Smooth muscle cell of the brain vasculature (primary cell): ENCODE measurements at places on chromosomes 7 and 10.

- DNase-seq, result no peak
These were observed 10.9 kb downstream of the MACC1 start for GRCh38 chr7:20206104-20206896.

- no peak for DNase-seq
These were observed 65.8 kb upstream of the LAMB4 start for GRCh38 chr7:108196004-108196403.

DNA sequence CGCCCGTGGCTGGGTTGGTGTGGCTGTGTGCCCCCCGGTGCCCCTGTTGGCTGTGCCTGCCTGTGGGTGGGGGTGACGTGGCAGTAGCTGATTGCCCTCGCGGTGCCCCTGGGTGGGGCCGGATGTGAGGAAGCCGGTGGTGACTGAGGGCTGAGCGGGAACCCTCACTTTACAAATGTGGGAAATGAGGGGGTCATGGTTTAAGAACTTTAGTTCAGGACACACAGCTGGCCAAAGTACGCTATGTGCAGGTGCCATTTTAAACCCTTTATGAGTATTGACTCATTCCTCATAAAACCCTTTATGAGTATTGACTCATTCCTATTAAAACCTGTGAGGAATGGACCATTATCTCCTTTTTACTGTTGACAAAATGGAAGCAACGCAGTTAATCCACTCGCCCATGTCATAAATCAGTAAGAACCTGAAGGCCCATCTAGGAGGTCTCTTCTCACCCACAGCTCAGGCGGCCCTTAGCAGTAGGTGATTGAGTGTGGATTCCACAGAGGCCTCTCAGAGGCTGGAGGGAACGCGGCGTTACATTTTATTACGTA, 290.1 kb upstream of the COBL start:
- no peak for DNase-seq

- DNase-seq, result no peak
These were observed 166.3 kb downstream of the GRID1 start for GRCh38 chr10:86200269-86200668.

DNA sequence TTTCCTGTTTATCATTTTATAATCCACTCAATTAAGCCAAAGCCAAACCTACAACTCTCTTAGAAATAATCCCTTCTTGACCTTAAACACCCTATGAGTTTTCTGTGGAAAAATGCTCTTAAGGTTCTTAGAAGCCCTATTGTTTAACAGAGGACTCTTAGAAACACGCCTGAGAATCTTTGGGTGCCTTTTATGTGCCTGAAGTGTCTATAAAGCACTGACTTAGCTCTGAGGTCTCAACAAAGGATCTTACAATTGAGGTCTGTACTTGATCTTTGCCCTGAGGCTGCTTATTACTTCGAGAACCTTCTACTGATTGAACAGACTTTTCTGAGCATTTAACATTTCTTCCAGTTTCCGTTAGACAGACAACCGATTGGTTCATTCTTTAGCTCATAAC, 353.3 kb upstream of the SORCS1 start:
- no peak for DNase-seq

- no peak for DNase-seq
These were observed 25.5 kb downstream of the RBM17 start for GRCh38 chr10:6114299-6114698.

DNA sequence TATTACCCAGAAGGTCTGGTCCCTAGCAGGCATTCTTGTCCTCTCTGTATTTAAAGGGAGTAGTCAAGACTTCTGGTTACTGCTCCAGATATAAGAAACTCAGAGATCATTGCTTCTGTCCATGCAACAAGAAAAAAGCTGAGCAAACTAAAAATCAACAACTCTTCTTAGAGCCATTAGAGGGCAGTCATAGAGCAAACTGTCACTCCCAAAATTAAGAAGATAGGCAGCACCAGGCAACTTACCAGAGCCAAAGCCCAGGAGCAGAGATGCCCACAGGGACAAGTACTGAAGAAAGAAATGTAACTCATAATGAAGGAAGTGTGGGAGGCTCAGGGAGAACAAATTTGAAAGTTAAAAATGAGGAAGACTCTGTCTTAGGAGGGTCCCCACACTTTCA, 472.9 kb upstream of the COBL start:
- DNase-seq, result no peak

DNA sequence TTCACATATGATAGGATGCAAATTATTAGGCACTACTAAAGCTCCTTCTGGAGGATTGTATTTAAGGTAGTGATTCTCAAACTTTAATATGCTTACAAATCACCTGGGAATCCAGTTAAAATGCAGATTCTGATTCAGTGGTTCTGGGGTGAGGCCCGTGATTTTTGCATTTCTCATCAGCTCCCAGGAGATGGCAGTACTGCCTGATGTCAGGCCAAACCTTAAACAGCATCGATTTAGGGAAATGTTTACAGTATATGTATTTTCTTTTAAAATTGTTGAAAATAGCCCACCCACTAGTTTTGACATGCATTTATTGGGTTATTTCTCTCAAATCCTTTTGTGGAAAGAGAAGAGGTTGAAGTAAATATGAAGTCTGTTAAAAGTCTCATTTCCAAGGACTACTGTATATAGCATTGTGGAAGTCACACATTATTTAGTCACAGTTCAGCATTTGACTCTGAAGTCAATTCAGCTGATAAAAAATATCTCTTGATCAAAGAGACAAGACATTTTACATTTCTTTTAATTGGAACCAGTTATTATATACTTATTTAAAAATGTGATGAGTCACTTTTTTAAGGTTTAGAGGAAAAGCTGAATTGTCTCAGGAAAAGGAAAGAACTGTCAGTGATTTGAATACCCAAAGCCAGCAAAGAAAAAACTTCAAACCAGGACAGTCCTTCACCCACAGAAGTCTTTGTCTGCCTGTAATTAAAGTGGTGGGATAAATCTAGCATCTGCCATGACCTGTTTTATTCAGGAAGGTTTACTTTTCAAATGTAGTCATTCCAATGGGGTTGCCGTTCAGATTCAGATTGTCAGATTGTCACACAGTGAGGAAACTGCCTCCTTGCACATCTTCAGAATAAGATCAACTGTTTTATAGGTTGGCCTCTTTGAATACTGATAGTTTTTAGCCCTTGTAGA, 21.1 kb upstream of the HBP1 start:
- DNase-seq, result no peak

DNA sequence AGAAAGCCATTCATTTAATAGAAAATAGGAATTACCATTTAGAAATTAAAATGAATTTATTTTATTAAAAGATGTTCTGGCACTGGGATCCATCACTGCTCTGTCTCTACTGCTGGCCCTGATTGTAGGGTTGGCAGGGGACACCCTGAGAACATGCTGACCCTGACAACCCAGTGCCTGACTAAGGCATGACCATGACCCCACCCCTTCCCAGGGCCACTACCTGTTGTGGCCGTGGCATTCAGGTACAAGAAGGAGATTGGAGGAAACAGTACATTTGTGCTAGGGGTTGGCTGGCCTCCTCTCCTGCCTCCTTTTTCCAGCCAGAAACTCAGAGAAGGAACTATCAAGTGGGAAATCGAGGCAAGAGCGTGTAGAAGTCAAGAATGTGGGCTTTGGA, 197.0 kb upstream of the ZMIZ1 start:
- DNase-seq, result no peak

GRCh38 chr10:74691164-74691563, 135.2 kb upstream of the KAT6B start:
- no peak for DNase-seq

DNA sequence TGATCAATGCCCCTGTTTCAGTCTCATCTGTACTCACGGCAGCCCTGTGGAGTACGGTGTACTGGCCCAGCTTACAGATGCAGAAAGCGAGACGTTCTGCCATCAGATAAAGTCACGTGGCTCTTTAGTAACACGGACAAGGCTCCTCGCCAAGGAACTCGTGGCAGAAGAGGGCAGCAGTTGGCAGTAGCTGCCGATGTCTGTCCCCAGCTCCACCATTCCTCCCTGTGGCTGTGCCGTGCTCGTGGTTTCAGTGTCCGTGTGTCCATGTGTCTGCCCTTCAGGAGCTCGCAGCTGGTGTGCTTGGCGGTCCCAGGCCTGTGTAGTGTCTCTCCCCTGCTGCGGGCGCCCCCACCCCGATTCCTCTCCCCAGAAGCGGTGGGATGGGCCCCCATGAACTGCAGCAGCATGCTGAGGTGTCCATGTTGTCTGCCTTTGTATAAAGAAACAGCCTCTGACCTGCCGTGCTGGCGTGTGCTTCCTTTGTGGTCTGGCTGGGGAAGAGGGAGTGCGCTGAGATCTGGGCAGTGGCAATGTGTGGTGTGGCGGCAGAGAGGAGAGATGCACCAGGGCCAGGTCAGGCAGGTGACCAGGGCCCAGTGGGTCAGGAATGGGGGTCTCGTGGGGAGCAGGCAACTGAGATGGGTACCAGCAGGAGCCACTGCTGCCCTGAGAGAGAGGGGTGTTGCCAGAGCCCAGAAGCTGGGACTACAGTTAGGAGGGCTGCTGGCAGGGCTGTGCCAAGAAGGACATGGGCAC, 9.8 kb downstream of the RHBDD2 start:
- DNase-seq, result no peak

- DNase-seq, result no peak
These were observed 75.3 kb upstream of the TAS2R16 start for GRCh38 chr7:123070702-123071286.

- no peak for DNase-seq
These were observed 233.6 kb downstream of the VTI1A start for GRCh38 chr10:112680586-112680985.

DNA sequence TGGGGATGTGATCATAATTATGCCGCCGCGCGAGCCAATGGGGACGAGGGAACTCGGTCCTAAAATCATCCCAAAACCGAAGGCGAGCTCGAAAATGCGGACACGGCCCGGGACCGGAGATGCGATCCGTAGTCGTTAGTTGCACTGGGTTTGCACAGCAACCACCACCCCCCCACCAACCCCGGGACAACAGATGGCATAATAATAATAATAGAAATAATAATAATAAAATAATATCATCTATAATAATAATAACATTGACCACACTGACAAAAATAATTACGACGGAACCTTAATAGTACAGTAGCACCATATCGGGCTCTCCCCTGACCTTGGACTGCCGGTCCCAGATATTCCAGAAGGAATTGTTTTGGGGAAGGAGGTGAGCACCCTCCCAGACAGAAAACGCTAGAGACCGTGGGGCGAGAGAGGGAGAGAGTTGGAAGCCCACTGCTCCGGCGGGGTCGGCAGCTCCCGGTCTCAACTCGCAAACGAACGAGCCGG, 1.1 kb upstream of the EMX2 start:
- DNase-seq, result peak; percentile 29

DNA sequence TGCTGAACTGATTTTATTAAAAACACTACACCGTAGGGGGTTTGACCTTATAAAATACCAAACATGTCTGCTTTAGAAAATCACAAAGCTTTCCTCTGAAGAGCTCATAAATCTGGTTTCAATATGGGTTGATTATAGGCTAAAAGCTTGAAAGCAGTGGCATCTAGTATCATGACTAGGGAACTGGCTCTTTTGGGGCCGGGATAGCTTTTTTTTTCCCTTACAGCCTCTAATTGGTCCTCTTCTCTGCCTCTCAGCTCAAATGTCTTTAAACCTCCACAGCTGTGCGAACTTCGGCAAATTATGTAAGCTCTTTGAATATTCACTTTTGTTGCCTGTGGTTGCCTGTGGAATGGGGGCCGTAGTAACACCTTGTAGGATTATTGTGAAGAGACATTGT, 8.4 kb downstream of the BAMBI start:
- DNase-seq, result no peak

DNA sequence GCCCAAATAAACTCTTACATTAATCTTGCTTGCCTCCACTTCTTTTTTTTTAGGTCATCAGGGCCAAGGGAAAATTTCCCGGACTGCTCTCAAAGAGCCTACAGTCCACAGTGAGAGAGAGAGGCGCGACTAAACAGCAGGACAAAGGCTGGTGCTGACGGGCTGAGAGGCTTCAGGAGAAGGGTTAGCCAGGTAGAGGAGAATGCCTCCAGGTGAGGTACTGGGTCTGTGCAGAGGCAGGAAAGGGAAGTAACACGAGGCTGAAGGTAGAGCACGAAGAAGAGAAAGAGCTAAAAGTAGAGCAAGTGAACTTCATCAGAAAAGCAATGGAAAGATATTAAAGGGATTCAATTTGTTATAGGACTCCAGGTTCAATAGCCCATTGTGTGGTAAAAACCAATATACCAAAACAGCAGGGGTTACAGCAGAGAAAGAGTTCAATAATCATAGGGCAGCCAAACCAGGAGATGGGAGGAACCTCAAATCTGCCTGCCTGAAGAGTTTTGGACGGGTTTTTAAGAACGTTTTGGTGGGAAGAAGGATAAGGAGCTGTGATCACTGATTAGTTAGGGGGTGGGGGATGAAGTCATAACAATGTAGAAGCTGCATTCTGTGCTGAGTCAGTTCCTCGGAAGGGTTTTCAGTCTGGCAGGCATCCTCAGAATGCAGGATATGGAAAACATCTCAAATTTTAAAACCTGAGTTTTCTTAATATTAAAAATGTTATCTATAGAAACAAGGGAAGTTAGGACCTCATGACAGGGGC, 171.5 kb downstream of the AKR1D1 start:
- DNase-seq, result no peak

- no peak for DNase-seq
These were observed 23.4 kb upstream of the RELN start for GRCh38 chr7:104012835-104013234.

- no peak for DNase-seq
These were observed 52.8 kb upstream of the TOMM7 start for GRCh38 chr7:22875470-22875869.

DNA sequence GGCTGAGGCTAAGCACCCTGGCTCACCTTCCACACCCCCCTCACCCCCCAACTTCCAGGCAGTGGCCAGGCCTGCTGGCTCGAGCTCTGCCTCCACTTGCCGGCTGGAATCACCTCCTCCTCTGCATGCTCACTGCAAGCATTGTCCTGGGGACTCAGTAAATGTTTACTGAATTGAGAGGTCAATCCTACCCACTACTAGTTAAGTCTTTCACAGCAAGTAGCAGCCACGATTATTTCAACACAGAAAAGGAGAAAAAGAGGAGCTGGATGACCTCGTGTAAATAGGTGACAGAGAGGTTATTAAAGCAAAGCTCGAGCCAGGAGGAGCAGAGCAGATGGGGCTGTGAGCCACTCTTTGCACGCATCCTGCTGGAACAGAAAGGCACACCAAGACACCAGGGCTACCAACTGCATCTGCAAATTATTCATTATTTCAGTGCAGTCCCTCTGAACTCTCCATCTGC, 32.1 kb downstream of the HIPK2 start:
- peak; percentile 69 for DNase-seq

DNA sequence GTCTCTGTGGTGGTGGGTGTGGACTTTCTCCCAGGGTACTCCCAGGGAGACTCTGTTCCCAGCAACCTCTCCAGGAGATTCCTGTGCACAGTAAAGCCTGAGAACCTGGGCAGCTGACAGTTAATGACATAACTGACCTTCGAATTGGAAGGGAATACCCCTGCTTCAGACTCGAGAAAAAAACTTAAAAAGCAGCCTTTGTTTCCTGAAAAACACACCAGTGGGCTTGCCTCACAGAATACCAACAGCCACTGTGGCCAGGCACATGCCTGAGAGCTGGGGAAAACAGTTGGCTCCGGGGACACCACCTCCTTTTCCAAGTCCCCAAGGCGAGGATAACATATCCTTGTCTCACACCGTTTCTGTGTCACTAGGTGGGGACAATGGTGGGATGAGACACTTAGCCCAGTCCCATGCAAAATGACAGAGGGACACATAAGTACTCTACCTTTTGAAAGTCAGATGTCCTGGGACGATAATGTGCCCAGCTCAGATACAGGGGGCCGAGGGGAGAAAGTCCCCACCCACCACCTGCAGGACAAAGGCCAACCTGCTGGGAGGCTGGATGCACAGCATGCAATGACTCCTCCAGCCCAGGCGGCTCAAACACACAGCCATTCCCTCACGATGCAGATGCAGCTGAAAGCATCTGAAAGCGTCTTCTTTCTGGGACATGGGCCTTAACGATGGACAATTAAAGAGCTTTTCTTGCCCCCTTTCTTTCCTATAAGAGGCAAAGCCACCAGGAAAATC, 65.6 kb downstream of the HIPK2 start:
- no peak for DNase-seq
